ENCODE measurements at places on chromosomes 7 and 10.

GRCh38 chr7:132577206-132578049 is 1.2 kb upstream of the PLXNA4 start:
- peak; percentile 63 for DNase-seq

- DNase-seq: no peak
Measured at GRCh38 chr7:98993024-98993897, 114.9 kb downstream of the TRRAP start.

DNA sequence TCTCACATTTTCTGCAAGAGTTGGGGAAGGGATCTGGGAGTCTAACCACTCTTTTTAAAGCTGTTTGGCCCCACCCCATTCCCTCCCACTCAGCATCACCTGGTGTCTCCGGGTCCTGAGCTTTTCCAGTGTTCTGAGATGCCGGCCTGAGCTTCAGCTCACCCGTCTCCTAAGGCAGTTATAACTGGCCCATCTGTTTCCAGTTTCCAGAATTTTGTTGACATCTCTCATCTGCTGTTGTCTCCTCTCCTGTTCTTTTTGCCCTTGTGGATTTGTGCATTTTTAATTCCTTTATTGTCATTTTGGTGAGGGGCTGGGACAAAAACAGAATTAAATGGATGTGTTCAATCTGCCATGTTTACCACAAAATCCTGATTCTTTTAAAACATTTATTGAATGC is 160.6 kb downstream of the C10orf105 start:
- no peak for DNase-seq

DNA sequence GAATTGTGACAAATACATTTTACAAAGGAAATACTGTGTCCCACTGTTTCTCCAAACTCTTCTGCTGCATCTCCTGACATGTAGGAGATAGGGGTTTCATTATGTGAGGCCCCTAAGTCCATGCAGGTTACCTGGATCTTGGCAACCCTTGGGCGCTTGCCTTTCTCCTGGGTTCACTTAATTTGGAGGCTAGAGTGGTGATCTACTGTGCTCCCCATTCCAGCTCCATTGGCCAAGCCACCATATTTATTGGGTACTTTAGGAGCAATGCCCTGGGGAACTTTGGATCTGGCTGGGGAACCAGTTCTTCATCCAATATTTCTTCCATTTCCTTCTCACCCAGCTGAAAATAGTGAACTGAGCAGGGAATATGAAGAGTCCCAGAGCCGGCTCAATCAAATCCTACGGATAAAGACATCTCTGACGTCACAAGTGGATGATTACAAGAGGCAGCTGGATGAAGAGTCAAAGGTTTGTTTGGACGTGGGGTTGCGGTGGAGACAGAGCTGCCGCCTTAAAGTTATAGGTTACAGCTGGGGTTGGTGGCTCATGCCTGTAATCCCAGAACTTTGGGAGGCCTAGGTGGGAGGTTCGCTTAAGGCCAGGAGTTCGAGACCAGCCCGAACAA is 18.5 kb downstream of the MYH16 start:
- DNase-seq: no peak

- DNase-seq: no peak
Measured at GRCh38 chr10:3201796-3202195, 29.2 kb upstream of the PITRM1 start.
